ENCODE measurements at places on chromosomes 2 and 18.

DNA sequence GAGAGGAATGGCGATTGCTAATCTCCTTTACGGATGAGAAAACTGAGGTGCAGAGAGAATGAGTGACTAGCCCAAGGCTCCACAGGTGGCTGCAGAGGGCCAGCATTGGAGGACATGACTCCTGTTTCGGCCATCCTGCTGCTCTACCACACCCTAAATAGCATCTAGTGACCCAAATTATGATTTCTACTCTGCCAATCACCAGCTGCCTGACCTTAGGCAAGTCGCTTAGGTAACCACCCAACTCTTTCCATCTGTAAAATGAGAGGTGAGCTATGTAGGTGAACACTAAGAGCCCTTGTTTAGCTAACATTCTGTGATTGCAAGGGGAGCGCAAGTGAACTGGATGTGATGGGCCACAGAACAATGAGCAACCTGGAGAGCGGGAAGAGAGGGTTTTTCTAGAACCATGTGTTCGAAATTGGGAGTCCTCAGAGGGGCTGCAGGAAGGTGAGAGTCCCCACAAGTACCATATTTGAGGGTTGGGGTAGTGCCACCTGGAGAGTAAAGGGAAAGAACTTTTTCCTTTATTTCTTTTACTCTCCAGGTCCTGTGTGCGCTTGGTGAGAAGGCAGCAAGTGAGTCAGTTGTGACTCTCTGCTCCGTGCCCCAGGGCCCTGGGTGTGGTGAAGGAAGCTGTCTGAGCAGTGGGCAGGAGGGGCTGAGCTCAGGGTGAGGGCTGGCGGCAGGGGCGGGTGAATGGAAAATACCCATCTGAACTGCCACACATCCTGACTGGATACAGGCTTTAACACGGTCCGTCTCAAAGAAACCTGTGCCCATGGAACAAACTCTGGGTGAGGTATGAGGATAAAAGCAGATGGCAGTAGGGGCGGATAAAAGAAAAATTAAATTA, 2.4 kb downstream of the CYP27C1 start:
- DNase-seq = no peak

GRCh38 chr2:239557516-239557915, 156.7 kb upstream of the HDAC4 start:
- no peak for DNase-seq

- no peak for DNase-seq
Measured at GRCh38 chr2:240847817-240848216, 20.8 kb upstream of the AGXT start.

- no peak for DNase-seq
Measured at GRCh38 chr18:69840445-69840844, 107.2 kb downstream of the CD226 start.

- DNase-seq = no peak
Measured at GRCh38 chr2:209523867-209524266, 100.0 kb downstream of the MAP2 start.

DNA sequence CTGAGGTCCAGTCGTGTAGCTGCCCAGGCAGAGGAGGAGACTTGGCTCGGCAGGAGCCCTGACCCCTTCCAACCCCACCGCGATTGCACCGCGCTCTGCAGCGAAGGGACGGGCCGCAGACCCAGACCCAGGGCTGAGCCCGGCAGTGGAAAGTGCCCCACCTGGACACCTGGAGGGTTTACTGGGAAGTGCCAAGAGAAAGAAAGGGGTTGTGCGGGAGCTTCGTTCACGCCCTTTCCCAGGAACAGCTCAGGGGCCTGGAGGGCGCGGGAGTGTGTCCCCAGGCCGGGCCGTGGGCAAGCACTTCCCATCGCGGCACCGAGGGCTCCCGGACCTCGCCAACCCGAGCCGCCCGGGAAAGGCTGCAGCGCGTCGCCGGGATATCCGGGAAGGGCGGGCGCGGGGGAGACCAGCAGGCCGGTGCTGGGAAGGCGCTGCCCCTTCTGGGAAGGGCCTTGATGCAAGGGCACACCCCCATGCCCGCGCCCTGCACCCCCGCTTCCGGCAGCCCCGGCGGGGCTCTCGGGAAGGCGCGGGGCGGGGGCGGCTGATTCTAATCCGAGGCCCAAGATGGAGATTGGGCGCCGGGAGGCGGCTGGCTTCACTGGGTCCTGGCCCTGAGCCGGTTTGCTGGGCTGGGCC, 36.1 kb upstream of the MRPL33 start:
- peak; percentile 48 for DNase-seq

- no peak for DNase-seq
Measured at GRCh38 chr18:77711096-77711495, 461.4 kb downstream of the GALR1 start.

DNA sequence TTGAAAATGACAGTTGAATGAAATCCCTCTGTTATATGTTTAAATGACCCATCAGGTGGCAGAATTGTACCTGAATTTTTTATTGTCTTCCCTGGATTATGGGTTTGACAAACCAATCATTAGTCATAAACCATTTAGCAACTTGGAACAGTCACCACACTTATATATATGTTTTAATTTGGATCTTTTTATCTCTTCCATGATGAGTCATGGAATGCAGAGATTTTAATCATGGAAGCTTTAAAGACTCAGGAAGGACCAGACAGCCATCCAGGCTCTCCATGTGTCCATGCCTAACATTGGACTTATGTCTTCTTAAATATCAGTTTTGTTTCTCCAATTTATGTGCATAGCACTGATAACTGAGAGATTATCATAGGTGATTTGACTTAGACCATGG, 188.3 kb upstream of the ZSWIM2 start:
- DNase-seq = no peak

- DNase-seq = no peak
Measured at GRCh38 chr2:20207051-20207450, 17.9 kb downstream of the SDC1 start.

- DNase-seq = no peak
Measured at GRCh38 chr2:222433332-222434173, 9.2 kb downstream of the SGPP2 start.

- no peak for DNase-seq
Measured at GRCh38 chr2:16238001-16238761, 297.8 kb downstream of the MYCN start.

GRCh38 chr2:121577381-121577780, 46.7 kb downstream of the RNU4ATAC start:
- no peak for DNase-seq

DNA sequence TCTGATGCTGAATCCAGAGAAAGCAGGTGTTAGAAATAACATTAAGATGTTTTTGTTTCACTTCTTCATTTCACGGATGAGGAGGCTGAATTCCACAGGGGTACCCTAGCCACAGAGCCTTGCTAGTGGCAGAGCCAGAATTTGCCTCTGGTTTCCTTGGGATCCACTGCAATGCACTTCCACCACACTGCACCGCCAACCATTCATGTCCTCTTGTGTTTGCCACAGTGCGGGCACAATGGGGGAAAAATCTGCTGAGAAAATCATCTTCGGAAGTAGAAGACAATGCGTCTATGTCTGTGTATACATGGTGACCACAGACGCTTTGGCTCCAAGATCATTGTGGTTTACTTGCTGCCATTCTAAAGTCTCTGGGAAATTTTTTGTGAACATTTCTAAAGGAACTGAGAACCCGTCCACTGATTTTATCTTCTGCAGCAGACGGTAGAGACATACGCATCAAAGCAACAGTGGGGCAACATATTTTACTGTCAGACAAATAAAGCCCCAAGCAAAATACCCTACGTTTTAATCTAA, 14.9 kb downstream of the ICOS start:
- no peak for DNase-seq

DNA sequence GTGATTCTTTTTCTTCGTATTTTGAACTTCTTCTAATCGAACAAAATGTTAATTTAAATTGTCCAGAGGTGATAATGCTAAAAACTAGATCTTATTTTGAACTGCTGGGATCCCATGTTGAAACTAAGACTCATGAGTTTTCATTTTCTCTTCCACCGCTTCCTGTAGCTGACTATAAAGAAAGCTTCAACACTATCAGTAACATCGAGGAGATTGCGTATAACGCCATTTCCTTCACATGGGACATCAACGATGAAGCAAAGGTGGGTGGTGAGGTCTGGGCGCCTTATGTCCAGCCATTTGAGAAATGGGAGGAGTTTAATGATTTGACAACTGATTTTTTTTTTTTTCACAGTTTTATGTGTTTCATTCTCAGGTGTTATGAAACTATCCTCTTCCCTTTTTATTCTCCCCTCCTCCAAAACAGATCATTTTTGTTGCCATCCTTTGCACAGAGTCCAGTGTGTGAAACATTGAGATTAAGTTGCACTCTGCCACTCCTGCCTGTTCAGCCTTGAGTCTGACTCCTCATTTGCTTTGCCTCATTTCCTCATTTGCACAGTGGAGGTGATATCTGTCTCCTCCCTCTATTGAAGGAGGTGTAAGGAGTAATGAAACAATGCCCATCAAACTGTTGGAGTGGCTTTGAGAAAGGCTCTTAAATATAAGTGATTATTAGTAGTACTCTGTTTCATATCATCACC, 13.8 kb downstream of the GRHL1 start:
- no peak for DNase-seq

GRCh38 chr2:46804794-46805193, 110.8 kb downstream of the MCFD2 start:
- no peak for DNase-seq

- no peak for DNase-seq
Measured at GRCh38 chr18:66209656-66210055, 394.2 kb downstream of the CDH19 start.

DNA sequence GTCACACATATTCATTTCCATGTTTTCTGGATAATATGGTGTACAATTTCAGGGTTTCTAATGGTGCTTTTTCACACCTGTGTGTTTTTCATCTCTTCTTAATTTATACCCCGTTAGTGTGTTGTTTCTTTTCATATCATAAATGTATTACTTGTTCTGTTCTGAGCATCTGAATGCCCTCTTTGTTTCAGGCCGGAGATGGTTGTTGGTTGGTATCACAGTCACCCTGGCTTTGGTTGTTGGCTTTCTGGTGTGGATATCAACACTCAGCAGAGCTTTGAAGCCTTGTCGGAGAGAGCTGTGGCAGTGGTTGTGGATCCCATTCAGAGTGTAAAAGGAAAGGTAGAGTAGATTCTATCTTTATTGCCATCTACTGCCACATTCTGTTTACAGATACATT, 45.1 kb upstream of the TBR1 start:
- DNase-seq = no peak

DNA sequence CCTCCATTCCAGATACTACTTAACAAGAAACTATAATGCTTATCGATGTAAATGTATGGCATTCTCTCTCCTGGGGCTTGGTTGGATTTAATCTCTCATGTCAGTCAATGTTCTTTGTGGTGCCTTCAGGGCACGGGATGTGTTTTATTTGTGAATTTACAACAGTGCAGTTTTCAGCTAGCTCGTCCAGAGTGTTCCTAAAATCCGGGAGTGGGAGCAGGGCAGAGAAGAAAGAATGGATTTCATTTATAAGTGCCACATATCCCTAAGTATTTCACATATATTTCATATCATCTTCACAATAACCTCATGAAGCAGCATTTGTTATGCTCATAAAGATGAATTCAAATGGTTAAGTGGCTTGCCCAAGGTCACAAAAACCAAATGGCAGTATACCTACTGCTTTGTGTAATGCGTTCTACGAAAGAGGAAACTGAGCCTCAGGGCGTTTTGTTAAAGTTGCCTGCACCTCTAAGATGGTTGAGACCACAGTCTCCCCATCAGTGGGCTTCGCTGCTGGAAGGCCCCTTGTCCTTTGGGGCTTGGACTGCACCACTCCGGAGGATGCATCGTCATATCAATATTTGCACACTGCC, 134.7 kb upstream of the MGAT5 start:
- no peak for DNase-seq

- DNase-seq = no peak
Measured at GRCh38 chr2:6470518-6470917, 395.2 kb downstream of the CMPK2 start.
